RCC 7860 (cell line): ENCODE measurements at places on chromosomes 16 and 17.

- DNase-seq = no peak
These were observed 12.6 kb upstream of the FOXJ1 start for GRCh38 chr17:76153640-76154039.

DNA sequence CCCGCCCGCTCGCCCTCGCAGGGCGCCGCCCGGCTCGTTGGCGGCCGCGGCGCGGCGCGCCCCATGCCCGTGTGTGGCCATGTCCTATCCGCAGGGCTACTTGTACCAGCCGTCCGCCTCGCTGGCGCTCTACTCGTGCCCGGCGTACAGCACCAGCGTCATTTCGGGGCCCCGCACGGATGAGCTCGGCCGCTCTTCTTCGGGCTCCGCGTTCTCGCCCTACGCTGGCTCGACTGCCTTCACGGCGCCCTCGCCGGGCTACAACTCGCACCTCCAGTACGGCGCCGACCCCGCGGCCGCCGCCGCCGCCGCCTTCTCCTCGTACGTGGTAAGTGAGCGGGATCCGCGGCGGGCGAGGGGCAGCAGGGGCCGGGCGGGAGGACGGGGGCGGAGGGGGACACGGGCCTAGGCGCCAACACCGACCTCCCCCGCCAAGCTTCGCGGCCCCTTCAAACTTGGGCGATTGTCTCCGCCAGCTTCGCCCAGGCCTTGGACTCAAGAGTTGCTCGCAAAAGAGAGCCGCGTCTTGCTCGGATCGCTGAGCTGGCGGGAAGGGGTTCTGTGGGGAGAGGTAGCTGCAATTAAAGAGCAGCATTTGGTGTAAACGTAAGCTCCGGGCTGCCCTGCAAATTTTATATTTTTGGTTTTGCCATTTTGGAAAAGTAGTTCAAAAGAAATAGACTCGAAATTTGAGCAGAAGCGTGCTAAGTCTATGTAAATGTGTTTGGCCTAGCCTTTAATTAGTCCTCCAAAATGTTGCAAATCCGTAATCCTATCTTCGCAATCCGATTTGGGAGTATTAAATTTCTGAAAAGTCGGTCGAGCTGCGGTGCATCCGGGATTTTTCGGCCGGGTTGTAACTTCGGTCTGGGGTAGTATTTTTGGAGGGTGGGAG, 702 bp downstream of the IRX5 start:
- DNase-seq = no peak

- no peak for DNase-seq
These were observed 122.0 kb downstream of the IRF8 start for GRCh38 chr16:86020971-86021370.

GRCh38 chr17:45346216-45347015, 29.6 kb upstream of the MAP3K14 start:
- DNase-seq = no peak

DNA sequence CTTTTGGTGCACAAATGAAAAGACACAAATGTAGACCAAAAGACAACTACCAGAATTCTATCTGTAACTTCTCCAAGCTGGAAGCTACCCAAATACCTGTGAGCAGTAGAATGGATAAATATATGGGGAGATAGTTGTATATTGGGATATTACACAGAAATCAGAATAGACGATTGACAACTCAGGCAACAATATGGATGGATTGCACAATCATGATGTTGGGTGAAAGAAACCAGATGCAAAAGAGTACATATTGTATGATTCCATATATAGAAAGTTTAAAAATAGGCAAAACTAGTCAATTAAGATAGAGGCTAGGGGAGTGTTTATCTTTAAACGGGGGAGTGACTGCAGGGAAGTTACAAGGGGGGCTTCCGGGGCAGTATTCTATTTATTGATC, 77.5 kb upstream of the NKD1 start:
- DNase-seq = no peak

DNA sequence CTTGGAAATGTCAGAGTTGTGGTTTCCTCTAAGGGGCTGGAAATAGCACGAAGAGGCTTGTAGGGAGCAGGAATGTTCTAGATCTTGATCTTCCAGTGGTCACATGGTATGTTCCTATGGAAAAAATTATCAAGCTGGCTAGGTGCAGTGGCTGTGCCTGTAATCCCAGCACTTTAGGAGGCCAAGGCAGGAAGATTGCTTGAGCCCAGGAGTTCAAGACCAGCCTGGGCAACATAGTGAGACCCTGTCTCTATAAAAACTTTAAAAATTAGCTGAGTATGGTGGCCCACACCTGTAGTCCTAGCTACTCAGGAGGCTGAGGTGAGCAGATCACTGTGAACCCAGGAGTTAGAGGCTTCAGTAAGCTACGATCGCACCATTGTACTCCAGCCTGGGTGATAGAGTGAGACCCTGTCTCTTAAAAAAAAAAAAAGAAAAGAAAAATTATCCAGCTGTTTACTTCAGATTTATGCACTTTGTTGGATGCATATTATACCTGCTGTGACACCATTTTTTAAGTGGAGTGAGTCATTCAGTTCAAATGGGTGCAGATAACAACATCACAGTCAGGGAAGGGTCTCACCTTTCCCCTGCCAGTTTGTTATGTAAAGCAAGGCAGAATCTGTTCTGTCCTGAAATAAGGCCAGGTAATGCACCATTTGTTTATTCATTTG, 65.7 kb upstream of the LYRM9 start:
- DNase-seq = no peak

GRCh38 chr17:45298546-45299285, 18.1 kb downstream of the MAP3K14 start:
- no peak for DNase-seq

DNA sequence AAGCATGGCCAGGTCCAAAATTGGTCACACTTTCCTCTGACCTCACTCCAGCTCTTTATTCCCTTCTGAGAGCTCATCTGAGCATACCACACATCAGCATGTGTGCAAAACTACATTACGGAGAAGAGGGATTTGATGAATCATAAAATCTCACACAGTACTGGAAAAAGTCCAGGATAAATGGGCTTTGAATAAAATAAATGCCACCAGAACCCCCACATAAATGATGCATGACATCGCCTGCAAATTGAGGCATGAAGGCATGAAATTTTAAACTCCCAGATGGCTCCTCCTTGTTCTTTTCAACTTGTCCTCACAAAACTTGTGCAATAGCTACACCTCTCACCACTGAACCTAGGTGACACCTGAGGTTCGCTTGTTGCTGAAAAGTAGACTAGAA, 439.5 kb downstream of the CA10 start:
- DNase-seq = no peak

DNA sequence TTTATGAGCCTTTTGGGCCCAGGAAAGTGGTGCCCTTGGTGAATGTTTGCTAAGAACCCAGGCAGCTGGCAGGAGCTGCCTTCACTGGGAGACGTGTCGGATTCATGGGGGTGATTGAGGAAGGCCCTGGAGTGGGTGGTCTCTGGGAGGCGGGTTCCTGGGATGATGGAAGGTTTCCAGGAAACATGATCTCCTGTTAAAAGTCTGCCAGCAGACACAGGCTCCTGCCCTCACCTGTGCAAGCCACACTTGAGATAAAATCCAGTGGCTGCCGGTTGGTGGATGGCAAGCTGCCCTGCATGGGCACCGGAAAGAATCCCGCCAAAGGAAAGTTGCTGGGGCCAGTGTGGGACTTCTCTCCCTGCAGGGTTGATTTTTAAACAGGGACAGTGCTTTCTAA, 189.0 kb upstream of the CIBAR2 start:
- DNase-seq = no peak

DNA sequence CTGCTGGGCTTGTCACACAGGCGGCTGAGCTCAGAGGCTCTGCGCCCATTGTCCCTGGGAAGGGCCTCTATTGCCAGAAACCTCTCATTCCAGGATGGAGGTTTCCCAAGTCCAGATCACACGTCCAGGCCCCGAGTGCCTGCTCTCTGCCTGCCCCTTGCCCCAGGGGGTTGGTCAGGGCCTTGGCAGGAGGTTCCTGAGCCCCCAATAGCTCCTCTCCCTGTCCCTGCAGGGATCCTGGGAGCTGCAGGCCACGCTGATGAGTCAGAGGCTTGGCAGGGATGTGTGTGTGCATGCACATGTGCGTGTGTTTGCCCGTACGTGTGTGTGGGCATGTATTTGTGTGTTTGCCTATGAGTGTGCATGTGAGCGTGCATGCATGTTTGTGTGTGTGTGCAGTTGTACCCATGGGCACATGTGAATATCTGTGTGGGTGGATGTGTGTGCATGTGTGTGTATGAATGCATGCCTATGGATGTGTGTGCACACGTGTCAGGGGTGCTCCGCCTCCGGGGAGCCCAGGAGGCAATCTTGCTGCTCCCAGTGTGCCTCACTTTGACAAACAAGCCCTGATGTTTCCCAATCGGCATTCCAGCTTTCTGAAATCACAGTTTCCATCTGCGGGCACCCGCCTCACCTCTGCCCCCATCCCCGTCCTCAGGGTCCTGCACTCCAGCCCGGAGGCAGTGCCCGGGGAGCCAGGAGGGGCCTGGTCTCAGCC, 98.4 kb upstream of the GSE1 start:
- DNase-seq = peak; percentile 78

- DNase-seq = no peak
These were observed 11.4 kb downstream of the NDUFAF8 start for GRCh38 chr17:81250286-81251093.

DNA sequence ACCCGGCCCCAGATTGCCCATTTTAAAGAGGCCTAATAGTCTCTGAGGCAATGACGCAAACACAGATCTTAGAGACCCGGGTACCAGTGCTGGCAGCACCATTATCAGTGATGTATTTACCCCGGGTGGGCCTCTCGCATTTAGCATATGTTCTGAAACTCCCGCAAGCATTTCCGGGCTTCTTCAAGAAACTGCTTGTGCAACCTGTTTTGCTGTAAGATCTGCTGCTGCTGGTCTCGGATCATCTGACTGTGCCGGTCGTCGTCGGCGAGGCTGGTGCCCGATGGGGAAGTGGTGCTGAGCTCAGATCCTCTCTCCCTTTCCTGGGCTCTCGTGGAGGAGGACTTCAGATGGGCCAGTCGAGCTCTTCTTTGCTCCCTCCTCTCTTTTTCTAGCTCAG, 12.5 kb downstream of the CEP295NL start:
- DNase-seq = no peak

DNA sequence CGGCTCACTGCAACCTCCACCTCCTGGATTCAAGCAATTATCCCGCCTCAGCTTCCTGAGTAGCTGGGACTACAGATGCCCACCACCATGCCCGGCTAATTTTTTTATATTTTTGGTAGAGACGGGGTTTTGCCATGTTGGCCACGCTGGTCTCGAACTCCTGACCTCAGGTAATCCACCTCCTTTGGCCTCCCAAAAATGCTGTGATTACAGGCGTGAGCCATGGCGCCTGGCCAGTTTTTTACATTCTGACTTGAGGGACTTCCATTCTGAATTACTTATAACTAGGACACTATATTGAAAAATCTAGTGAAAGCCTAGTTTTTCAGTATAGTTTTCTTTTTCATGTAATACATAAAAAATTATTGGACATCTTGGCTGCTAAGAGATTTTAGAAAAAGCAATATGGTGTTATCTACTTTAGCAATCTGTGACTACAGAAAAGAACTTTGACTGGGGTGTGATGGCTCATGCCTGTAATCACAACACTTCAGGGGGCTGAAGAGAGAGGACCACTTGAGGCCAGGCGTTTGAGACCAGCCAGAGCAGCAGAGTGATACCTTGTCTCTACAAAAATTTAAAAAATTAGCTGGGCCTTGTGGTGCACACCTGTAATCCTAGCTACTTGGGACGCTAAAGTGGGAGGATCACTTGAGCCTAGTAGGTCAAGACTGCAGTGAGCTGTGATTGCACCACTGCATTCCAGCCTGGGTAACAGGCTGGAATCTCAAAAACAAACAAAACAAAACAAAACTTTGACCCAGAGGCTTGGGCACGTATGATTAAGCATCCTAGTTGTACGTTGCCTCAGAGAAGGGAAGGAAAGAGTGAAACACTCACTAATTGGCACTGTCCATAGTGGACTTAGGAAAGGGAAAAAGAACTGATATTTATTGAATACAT, 26.8 kb upstream of the GOSR1 start:
- DNase-seq = no peak

DNA sequence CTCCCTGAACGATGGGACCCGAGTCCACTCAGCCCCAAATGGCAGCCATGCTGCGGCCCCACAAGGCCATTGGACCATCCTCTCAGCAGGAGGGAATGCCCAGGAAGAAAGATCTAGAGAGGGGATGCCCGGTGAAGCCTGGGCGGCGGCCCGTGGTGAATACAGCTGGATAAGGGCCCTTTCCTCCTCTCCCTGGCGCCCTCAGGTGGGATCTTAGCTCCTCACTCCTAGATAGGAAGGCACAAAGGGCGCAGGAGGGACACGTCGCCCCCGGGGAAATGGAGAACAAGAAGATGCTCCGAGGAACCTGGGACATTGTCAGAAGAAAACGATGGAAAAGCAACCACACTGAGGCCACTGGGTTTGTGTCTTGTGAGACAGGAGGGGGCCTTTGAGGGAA, 2.5 kb downstream of the CD300C start:
- DNase-seq = no peak

DNA sequence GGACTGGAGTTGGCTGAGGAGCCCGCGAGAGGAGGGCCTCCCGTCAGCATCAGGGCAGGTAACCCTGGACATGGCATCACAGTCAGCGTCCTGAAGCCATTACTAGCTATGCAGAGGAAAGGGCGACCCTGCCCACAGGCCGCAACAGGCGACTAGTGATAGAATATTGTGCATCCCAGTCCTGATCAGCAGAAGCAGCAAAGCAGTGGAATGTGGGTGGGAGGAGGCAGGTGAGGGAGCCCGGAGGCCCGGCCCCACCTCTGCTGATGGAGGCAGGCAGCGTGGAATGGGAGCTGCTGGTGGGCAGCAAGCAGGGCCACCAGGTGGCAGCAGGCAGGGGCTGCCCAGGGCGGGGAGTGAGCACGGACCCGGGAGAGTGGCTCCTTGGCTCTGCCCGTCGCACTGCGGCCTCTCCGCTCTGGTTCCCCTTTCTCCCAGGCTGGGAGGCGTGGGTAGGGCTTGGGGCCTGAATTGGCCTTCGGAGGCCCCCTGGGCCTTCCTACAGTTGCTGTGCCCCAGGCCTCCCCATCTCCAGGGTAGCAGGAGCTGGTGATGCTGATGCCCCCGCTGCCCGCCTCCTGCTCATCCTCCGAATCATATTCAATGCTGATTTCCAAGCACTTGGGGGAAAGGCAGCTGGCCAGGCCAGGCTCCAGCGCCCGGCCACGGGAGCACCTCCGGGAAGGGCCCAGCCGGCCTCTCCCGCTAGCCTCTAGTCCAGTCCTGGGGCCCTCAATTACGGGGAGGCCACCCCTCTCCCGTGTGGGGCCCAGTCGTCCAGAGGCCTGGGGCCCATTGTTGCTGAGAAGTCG, 20.2 kb downstream of the TSPOAP1 start:
- no peak for DNase-seq

DNA sequence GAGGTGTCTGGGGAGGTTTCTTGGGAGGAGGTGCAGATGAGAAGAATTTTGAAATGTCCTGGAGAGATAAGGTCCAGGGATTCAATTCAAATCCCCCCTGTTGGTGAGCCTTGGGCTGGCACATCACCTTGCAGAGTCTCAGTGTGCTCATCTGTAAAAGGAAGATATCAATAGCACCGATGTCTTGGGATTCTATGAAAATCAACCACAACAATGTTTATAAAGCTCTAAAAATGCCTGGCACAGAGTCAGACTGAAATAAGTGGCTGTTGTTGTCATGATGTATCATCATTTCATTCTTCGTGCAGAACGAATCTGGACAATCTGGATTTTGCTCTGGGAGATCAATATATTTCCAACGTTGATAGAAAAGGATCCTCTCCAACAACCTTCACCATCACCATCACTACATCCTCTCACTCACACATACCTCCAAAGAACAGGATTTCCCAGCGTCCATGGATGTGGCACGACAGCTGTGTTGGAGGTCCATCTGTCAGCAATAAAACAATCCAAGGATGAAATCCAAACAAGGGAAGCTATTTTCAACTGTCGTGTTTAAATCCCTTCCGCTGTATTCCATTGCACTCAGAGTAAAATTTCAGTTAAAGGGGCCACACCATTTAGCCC, 393.7 kb upstream of the DYNLRB2 start:
- no peak for DNase-seq
